ENCODE measurements at places on chromosomes 4 and X.

GRCh38 chr4:185343726-185344581 lies 51.8 kb downstream of the LRP2BP start:
- no peak for DNase-seq

- DNase-seq, result no peak
These were observed 525 bp upstream of the CISD2 start for GRCh38 chr4:102868153-102868780.

DNA sequence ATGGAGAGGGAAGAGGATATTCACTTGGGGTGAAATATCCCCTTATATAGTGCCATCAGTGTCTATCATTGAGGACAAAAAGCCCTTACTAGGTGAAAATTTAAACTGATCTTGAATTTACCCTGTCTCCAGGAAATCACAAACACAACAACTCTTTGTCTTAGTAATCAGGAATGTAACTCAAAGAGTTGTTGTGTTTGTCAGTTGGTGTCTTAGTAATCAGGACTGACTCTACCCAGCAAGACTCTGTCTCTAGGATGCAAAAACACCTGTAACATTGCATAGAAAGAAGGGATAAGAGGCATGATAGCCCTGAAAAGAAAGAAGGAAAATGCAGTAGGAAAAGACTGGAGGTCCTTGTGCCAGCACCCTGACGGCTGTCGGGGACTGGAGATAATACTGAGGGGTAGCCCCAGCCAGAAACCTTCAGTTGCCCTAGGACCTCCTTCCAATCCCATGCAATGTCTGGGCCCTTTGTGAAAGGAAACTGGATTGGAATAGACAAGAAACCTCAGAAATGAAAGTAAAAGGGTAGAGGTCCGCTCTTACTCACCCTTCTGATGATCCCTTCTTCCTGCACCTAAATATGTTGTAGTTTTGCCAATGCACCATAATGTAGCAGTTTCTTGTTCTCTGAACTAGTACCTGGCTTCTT lies 45.3 kb downstream of the HMGB2 start:
- no peak for DNase-seq

- peak; percentile 5 for DNase-seq
These were observed 562.2 kb downstream of the ZIC3 start for GRCh38 chrX:138128027-138128671.

- no peak for DNase-seq
These were observed 6.3 kb upstream of the UGDH start for GRCh38 chr4:39533541-39533940.

DNA sequence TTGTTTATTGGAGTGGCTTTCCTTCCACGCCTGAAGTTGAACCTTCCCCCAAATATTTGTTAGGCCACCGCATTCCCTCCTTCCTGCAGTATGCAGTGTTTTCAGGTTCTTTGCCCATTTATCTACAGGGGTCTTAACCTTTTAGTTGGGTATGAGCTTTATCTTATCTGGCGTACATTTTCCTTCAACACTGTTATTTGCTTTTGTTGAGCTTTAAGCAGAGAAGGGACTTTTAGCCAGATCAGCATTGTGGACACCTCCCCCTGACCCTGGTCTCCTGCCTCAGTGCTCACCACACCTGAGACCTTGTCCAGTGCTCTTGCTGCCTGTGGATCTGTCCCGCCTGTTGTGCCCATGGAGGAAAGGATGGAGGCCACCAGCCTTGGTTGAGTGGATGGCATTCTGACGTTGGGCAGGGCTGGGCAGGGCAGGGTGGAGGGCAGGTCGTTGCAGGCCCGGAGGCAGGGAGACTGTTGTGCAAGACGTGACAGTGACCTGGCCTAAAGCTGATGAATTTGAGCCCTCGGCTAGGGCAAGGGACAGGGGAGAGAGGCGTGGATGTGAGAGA lies 998 bp upstream of the DUSP9 start:
- DNase-seq, result no peak

DNA sequence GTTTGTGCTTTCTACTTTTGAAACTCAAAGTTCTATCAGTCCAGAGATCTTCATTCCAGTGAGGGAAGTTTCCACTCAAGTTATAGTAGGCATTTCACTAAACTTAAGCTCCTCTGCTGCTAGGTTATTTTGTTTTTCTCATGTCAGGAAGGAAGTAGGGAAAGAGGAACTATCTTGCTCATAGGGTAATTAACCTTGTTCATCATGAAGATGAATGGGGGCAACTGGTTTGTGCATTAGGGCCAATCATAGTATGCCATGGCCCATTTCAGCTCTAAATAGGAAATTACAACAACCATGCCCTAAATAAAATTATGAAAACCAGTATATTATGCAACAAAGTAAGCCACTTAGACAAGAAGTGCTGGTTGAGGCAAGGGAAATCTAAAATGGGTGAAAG lies 804.7 kb upstream of the NDST4 start:
- no peak for DNase-seq

DNA sequence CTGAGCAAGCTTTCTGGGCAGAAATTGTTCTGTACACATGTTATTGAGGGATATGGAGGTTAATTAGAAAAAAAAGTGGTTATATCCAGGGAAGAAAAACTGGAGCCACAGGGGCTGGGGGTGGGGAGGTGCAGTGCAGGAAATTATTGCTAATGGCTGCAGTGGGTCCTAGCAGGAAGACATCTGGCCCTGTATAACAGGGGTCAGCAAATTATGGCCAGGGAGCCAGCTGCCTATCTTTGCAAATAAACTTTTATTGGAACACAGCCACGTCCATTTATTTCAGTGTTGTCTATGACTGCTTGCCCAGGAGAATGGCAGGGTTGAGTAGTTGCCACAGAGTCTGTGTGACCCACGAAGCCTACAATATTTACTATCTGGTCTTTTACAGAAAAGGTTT lies 23.4 kb upstream of the PRPS2 start:
- no peak for DNase-seq

- DNase-seq, result no peak
These were observed 143.9 kb downstream of the PTCHD1 start for GRCh38 chrX:23478561-23478960.

DNA sequence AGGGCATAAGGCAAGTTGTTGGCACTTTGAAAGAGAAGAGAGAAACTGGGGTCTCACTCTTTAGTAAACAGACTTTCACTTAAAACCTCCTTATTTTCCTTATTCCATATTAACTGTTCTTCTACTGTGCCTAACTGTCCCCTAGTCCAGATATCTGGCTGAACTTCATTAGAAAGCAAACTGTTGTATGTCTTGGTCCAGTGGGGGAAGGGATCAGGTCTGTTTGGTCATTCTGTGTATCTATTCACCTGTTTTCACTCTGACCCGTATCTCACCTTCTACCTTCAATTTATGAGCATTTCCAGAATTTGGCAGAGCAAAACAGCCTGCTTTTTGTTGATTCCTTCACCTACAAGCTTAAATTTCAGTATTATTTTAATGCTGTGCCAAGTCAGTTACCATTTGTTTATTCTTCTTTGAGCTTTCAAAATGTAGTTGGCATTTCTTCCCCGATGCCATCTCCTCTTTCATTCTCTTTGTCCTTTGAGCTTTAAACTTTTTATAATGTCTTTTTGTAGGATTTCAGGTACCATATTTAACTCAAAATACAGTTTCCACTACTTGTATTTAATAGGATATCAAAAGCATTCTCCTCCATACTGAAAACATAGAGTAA lies 188.6 kb upstream of the PPARGC1A start:
- no peak for DNase-seq
